ENCODE measurements at places on chromosomes 16 and 17.

GRCh38 chr17:80866050-80866793, 125.4 kb upstream of the CHMP6 start:
- DNase-seq: peak; percentile 73

- DNase-seq: no peak
Observed at GRCh38 chr17:29451121-29451742, 61.1 kb downstream of the TAOK1 start.

GRCh38 chr17:79746889-79747507, 16.3 kb downstream of the ENPP7 start:
- DNase-seq: peak; percentile 4

DNA sequence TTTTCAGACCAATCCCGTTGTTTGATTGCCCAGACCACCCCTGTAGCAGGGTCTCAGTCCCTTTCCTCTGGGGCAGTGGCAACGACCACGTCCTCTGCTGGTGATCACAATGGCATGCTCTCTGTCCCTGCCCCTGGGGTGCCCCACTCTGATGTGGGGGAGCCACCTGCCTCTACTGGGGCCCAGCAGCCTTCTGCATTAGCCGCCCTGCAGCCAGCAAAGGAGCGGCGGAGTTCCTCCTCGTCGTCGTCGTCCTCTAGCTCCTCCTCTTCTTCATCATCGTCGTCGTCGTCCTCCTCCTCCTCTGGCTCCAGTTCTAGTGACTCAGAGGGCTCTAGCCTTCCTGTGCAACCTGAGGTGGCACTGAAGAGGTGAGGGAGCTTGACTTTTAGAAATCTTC, 9.2 kb downstream of the ELOB start:
- DNase-seq: no peak

- DNase-seq: no peak
Observed at GRCh38 chr16:30472328-30472942, at the start of gene ITGAL. Gene ITGAL, plus strand, starts transcription at chr16:30472742. Its CDS starts 96 bp downstream, at chr16:30472838.

DNA sequence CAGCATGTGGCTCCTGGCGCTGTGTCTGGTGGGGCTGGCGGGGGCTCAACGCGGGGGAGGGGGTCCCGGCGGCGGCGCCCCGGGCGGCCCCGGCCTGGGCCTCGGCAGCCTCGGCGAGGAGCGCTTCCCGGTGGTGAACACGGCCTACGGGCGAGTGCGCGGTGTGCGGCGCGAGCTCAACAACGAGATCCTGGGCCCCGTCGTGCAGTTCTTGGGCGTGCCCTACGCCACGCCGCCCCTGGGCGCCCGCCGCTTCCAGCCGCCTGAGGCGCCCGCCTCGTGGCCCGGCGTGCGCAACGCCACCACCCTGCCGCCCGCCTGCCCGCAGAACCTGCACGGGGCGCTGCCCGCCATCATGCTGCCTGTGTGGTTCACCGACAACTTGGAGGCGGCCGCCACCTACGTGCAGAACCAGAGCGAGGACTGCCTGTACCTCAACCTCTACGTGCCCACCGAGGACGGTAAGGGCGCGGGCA, 645 bp downstream of the NLGN2 start:
- DNase-seq: no peak

DNA sequence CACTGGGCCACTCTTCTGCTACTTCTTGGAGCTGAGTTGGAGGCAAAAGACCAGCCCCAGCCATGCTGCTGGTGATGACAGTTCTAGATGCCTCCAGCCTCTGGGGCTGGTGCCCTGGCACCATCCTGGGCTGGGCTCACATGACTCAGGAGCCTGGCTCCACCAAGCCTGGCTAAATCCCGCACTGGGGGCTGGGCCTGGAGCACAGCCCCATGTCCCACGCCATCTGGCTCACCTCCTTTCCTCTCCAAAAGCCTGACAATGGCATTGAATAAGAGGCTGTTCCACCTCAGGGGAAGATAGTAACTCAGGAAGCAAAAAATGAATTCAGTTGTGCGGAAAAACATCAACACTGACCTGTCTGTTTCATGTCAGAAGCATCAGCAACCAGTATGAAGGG, 45.1 kb upstream of the MTSS2 start:
- no peak for DNase-seq

DNA sequence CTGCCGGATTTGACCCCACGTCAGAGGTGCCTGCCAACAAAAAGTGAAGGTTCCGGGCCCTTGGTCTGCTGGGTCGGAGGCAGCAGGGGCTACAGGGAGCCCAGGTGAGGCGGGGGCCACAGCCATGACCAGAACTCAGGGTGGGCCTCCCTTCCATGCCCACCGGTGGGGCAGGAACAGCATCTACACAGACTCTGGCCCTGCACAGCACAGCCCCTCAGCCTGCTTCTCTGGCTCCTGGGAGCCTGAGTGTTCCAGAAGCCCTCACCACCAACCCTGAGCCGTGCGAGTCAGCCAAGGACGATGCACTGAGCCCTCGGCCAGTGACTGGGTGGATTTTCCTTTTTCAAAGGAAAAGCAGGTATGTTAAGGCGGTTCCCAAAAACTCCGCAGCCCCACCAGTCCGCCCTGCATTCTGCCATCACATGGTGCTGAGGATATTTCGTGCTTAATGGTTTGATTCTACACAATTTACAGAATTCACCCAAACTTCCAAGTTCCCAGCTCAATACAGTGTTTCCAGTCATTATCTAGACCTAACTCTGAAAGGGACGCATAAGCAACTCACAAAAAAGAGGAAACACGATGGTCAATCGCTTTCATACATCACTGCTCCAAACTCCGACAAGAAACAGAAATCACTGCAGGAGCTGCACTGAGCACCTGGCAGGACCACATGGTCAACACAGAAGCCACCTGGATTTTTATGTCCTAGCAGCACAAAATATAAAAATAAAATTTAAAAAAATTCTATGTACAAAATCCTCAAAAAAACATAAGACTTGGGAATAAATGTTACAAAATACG, 19.4 kb upstream of the C16orf95 start:
- no peak for DNase-seq

DNA sequence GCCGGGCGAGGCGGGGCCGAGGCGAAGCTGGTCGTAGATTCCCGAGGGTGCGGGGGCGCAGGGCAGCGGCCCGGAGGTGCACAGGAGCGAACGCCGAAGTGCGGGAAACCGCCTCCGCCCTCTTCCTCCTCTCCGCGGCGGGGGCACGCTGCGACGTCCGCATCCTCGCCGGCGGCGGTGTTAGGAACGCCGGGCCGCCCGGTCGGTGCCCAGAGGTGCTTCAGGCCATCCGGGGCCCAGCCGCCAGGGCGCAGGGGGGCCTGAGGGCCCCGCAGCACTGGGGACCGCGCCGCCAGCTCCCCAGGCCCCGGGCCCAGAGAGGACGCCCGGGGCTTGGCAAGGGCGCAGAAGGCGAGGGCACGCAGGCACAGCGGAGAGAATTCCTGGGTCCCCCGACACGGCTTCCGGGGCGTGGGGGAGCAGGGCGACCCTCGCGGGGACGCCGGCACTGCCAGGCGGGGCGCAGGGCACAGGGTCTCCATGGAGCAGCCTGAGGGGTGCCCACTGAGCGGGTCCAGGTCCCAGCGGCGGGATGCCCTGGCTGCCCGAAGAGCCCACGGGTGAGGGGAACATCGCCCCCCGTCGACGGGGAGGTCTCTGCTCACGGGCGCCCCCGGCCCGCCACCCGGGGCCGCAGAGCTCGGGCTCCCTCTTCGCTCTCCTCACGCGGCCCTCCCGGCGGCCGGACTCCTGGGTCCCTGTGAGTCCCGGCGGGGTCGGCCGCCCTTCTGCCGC, 576 bp downstream of the EPOP start:
- no peak for DNase-seq

DNA sequence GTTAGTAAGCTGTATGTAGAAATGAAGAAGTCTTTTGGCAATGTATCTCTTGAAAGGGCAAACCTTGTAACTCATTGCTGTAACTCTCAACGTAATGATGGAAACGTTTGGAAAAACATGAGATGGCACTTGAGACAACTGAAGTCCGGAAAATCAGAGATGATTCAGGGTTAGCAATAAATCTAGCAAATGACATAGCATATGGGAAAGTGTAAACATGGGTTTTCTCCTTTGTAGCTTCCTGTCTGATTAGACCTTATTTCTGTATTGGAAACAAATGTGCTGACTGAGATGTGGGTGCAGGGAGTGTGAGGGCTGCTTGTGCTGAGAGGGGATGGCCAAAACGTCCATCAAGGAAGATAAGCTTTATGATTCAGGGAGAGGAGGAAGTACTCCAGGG, 110.7 kb upstream of the FAM20A start:
- peak; percentile 79 for DNase-seq

DNA sequence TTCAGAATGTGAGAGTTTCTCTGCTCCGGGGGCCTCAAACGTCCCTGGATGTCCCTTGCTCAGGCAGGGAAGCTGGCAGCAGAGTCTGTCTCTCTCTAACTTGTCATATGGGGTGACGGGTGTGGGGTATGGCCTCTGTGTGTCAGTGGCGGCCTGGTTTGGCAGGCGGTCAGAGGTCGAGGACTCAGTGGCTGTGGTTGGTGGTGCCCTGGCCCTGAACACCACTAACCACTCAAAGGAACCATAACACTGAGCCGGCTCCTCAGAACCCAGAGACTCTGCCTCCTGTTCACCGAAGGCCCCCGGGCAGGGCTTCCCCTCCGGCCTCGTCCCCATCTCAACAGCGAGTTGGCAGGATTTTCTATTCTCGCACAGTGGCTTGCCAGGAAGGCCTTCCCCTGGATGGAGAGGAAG, 677 bp downstream of the P2RX1 start:
- DNase-seq: no peak

DNA sequence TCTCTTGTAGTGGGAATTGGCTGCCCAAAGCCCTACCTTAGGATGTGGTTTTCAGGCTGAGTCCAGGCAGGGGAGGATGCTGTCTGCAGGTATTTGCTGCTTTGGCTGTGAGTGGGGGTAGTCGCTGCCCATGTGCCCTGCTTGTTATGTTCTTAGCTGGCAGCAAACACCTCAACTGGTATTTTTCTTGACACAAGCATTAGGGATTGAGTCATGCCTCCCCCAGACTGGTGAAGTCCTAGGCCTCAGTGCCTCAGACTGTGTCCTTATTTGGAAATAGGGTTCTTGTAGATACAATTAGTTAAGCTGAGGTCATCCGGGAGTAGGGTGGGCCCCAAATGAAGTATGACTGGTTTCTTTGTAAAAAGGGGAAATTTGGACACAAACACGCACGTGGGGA, 808.3 kb upstream of the EEF2KMT start:
- DNase-seq: no peak

DNA sequence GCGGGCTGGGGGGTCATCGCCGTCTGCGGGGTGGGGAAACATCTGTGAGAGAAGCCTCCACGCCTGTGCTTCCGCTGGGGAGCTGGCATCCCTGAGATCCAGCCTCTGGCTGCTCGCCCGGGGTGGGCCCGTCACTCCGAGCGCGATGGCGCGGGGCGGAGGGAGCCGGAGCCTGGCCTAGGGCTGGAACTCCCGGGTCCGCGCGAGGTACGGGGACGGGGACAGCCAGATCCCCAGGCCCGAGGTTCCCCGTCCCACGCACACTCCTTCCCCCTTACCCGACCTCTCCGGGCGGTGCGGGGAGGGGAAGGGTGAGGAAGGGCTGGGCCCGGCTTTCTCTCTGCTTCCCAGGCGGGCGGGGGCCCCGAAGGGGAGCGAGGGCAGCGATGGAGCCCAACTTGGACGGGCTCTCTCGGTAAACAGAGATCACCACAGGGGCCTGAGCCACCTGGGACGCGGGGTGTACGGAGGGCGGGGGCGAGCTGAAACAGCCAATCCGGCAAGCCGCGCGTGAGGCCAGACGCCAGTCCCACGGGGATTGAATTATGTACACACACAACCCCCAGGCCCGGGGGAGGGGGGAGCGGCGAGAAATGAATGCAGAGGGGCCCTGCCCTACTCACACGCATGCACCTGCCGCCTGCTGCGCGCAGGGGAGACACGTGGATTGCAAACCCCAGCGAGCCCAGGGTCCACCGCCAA, at the start of gene SLC16A11:
TSS of gene SLC16A11 (minus strand) at position 596 of the 702 bp plus-strand sequence. CDS start at position 17, 579 bp downstream.
- peak; percentile 38 for DNase-seq

DNA sequence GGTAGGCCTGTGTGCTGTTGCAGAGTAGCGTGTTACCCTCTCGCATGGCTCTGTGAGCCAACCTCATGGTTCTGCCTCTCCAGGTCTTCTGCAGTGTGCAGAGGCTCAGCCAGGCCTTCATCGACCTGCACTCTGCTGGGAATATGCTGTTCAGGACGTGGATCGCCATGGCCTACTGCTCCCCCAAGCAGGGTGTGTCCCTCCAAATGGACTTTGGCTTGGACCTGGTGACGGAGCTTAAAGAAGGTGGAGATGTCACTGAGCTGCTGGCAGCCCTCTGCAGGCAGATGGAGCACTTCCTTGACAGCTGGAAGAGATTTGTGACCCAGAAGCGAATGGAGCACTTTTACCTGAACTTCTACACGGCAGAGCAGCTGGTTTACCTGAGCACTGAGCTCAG, 75.8 kb upstream of the ENDOV start:
- no peak for DNase-seq

DNA sequence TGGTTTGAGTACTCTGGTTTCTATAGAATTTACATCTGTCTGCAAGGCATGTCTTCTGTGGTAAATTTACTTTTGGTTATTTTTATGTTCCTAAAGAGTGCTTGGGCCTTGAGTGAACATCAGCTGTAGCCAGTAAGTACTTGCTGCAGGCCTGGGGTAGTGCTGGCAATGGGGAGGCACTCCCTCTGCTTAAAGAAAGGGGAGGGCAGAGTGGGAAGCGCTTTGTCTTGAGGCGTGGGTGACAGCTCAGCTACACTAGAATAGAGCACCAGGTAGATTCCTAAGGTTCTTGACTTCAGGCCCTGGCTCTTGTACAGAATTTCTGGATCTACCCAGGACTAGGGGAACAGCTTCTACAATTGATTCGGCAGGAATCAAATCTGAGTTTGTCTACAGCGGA, 50.6 kb downstream of the MPHOSPH6 start:
- no peak for DNase-seq

GRCh38 chr16:66357523-66357928, 9.0 kb upstream of the CDH5 start:
- DNase-seq: peak; percentile 80

DNA sequence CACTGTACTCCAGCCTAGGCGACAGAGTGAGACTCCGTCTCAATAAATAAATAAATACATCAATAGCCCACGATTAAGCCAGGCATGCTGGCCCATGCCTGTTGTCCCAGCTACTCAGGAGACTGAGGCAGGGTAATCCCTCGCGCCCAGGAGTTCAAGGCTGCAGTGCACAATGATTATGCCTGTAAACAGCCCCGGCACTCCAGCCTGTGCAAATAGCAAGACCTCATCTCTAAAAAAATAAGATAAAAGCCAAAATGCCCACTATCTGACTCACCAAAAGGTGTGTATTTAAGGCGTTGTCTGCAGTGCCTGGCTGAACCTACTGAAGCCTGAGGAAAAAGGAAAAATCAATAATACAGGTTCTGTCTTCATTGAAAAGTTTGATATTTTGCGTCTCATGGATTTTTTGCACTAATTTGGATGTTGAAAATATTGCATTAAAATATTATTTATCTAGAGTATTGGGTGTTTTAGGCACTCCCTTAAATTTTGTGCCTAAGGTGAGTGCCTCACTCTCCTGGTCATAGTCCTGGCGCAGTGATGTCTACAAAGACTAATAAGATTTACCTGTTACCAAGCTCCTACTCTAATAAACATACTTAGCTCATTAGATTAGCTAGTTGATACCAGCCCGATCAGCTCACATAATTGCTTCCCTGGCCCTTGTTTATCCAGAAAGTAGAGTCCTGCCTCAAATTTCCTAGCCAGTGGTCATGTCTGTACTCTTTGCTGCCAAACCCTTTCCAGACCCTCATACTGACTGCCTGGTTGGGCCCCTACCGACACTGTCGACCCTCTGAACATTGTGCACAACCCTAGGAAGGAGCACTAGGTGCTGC, 24.7 kb upstream of the TOB1 start:
- no peak for DNase-seq
